RWPE2 (cell line): ENCODE measurements at places on chromosomes 4 and X.

- no peak for DNase-seq
Observed at GRCh38 chrX:150569155-150569477, 695 bp downstream of the MTM1 start.

- DNase-seq, result no peak
Observed at GRCh38 chrX:44104699-44105098, 131.5 kb upstream of the NDP start.

GRCh38 chr4:1512051-1512737 lies 106.0 kb upstream of the NKX1-1 start:
- no peak for DNase-seq

- no peak for DNase-seq
Observed at GRCh38 chrX:78493180-78493579, 165.8 kb upstream of the CYSLTR1 start.

DNA sequence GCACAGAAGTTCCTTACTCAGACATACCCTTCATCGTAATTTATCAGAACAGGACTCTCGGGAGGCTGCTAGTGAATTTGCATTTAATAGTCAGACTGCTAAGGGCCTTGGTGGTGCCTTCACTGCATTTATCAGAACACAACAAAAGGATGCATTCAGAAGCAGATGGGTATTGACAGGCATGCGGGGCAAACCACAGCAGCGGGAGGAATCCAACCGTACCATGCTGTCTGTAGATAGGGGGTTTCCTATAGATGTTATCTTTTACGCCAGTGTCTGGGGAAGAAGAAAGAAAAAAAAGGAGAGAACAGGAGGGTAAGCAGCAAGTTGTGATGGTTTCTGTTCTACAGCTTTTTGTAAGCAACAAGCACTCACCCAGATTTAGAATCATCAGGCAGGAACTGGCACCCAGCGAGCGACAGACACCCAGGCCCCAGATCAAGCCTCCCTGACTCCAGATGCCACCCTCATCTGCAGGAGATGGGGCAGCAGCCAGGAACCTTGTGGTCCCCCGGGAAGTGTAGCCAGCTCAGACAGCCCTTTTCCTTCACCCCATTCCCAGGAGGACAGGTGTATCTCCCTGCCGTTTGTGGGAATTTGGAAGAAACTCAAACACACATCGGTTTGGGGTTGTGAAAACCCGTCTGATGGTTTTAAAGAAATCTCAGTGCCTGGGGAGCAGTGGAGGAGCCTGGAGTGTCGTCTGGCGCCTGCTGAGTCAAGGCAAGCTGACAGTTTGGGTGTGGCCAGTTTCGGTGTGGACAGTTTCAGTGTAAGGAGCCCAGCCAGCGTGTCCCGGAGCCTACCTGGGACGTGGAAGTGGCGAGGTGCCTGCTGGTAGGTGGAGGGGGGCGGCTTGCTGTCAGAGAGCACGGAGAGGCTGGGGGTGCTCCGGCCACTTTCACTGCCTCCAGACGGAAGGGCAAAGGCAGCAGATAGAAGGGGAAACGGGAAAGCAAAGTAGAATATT lies 80.0 kb upstream of the AFAP1 start:
- DNase-seq, result no peak

DNA sequence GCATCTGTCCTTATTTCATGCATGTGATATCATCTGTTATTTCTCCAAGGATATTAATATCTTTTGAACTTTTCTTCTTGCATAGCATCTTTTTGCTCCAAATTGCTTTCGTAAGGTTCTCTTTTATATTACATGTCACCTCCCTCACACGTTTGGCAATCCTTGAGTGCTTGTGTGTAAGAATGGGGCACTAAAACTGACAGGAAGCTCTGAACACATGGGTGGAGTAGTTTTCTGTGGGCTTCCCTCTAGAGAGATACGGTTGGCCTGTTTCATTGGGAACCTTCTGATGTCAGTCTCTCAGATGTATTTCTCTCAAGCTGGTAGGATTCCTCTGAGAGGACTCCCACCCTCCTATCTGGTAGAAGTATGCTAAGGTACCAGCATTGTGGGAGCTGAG lies 223.0 kb downstream of the MID1 start:
- no peak for DNase-seq
